ENCODE measurements at places on chromosomes 6 and 20. TPM values are rescaled to one million over a fixed set of nuclear protein-coding genes. Genes with fewer than 3 reads are reported as not detected.

The MUCL3 gene
- not detected for total RNA-seq

The OR2B6 gene
- total RNA-seq, result not detected

The PPP1R16B gene
- 0.12 TPM for total RNA-seq

The TPMT gene
- total RNA-seq, result 19.8 TPM

The GNL1 gene
- 34.7 TPM for total RNA-seq

The KIF25 gene
- total RNA-seq, result not detected

The STXBP5 gene
- total RNA-seq, result 12.9 TPM

The C4A gene
- total RNA-seq, result 2.2 TPM

The SH3BGRL2 gene
- total RNA-seq, result 3.8 TPM

The PRICKLE4 gene
- 1.7 TPM for total RNA-seq

The SNAP91 gene
- not detected for total RNA-seq

The GGTLC1 gene
- not detected for total RNA-seq

The SIRPD gene
- 0.18 TPM for total RNA-seq

The AIF1 gene
- not detected for total RNA-seq

The PDYN gene
- not detected for total RNA-seq

The FNDC11 gene
- total RNA-seq, result 0.40 TPM

The MOXD1 gene
- 5.0 TPM for total RNA-seq

The GPSM3 gene
- 7.1 TPM for total RNA-seq

The C6orf132 gene
- total RNA-seq, result 66.0 TPM

The METTL24 gene
- total RNA-seq, result not detected

The MICB gene
- 25.6 TPM for total RNA-seq

The LTB gene
- 1.5 TPM for total RNA-seq

The FOXS1 gene
- total RNA-seq, result not detected

The SLC2A10 gene
- total RNA-seq, result 9.6 TPM

The FABP7 gene
- total RNA-seq, result not detected

The RAET1L gene
- total RNA-seq, result 1.1 TPM

The GMNN gene
- total RNA-seq, result 44.6 TPM

The FGD2 gene
- 0.35 TPM for total RNA-seq

The SDHAF4 gene
- total RNA-seq, result 6.2 TPM

Data from PC-3 (cell line).